Stimulated activated CD8-positive, alpha-beta memory T cell treated with anti-CD3 and anti-CD28 coated beads, Interleukin-2, amount 100 ng/mL, for 1 hour (primary cell): ENCODE measurements at places on chromosomes 16 and 17.

DNA sequence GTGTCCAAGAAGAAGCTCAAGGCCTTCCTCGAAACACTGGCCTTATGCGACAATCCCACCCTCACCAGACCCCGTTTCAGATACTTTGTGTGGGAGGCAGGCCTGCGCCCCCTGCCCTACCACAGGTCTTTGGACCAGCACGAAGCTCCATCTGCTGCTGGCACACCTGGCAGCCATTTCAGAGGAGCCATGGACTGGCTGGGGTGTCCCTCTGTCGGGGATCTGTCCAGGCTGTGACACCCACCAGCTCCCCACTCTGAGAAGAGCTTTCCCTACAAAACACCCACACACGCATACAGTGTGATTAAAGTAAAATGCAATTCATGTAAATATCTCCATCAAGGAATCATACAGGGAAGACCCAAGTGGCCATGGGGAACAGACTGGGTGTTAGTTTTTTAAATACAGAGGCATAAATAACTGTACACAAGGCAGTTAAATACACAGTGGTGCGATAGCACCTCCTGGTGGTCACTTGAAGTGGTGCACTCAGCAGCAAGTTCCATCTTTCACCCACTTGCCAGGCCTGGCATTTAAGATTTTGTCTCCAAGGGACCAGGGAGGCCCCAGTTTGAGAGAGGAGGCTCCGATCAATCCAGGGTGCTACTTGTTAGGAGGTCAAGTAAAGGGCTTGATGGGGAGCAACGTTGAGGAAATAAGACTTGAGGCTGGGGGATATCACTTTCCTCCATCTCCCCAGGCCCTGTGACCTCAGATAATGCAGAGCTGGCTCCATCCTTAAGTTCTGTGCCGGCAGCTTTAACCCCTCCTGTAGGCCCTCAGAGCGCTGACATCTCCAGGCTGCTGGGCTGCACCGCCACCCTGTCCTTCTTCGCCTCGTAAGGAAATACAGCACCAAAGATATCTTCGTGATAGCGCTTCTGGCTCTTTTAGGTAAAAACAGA, 43.6 kb downstream of the NOS2 start:
- DNase-seq = no peak

DNA sequence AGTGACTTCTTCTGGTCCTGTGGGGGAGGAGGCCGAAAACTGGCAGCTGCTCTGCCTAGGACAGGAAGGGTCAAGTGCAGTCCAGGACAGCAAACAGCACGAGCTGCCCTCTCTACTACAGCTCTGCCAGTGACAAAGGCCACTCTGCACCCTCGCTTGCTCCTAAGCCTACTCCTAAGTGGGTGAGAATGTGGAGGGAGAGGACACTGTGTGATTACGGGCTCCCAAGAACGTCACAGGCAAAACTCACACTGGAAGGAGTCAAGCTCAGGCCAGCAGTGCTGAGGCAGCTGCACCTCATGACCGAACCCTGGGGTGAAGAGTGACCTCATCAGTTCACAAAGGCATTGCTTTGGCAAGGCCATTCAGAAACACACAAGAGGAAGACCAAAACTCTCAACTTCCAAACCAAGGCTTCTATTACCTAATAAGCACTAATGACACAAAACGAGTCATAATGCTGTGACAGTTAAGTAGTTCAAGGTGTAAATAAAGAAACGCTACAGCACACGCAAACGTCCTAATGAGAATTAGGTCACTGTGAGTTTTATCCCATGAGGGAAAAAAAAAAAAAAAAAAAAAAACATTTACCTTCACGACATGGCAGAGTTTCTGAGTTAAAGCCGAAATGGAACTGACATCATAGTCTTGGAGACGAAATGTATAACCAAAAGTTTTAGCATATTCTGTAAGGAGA, 35.1 kb downstream of the MARF1 start:
- DNase-seq = no peak

- DNase-seq = no peak
Measured at GRCh38 chr16:88116121-88116520, 164.9 kb downstream of the BANP start.

- DNase-seq = no peak
Measured at GRCh38 chr16:11626657-11627291, 40.1 kb upstream of the LITAF start.

GRCh38 chr16:89051521-89052166, 42.0 kb upstream of the ACSF3 start:
- DNase-seq = no peak

DNA sequence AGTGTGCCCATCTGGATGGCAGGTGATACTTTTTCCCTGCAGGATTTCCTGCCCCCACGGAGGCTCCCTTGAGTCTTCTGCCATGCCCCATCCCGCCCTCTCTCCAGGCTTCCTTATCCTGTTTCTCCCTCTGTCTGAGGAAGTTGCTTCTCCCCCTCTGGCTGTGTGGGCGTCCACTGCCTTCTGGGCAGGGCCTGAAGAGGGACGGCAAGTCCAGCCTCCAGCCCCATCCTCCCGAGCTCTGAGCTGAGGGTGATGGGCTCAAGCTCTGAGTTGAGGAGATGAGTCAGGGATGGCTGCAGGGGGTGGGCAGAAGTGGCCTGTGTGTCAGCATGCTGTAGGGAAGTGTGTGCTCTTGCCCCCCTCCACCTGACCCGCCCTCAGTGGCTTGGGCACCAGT, 14.2 kb upstream of the RAP1GAP2 start:
- no peak for DNase-seq

DNA sequence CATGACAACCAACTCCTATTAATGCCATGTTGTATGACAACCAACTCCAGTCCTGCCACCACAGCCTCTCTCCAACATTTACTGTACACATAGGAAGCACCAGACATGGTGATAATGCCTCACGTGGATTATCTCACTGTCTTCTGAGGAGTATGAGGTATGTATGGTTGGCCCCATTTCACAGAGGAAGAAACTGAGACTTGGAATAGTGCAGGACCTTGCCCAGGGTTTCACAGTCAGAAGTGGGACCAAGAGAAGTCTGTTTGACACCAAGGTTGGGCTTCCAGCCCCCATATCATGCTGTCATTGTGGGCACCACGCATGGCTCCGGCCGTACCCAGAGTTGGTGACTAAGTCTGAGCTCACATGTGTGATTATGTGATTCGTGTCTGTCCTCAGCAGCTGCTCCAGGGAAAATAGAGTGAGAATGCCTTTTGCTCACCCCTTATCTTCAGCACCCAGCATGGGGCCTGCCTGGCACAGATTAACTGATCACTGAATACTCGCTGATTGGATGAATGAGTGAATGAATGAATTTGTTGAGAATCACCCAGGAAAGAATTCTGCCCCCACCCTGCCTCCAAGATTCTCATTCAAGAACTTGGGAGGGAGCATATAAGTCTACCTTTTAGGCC, 204.1 kb upstream of the NLRP1 start:
- no peak for DNase-seq

- no peak for DNase-seq
Measured at GRCh38 chr17:79220201-79220712, 145.6 kb downstream of the ENGASE start.

GRCh38 chr17:16085066-16085699, 85.6 kb downstream of the TTC19 start:
- DNase-seq = no peak

GRCh38 chr17:66778531-66779236, 56.2 kb upstream of the CACNG5 start:
- no peak for DNase-seq

DNA sequence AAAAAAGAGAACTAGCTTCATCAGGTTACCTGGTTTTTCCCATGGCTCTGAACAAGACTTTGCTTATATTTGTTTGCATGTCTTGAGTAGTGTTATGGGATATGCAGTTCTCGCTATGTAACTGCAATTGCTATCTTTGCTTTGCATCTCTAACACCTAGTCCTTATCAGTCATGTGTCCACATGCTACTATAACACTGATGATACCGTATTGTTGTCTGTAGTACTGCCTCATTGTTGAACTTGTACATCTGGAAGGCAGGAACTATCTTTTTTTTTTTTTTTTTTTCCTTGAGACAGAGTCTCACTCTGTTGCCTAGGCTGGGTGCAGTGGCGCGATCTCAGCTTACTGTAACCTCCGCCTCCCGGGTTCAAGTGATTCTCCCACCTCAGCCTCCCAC, 2.5 kb downstream of the PSME3 start:
- DNase-seq = no peak

GRCh38 chr16:945271-946047, 25.3 kb downstream of the LMF1 start:
- no peak for DNase-seq

GRCh38 chr16:30457743-30458560, 12.3 kb upstream of the SEPHS2 start:
- no peak for DNase-seq

- no peak for DNase-seq
Measured at GRCh38 chr17:1058423-1059130, 61.6 kb downstream of the TIMM22 start.

- no peak for DNase-seq
Measured at GRCh38 chr17:75832652-75833400, 11.4 kb downstream of the UNC13D start.

- no peak for DNase-seq
Measured at GRCh38 chr17:36608794-36609497, 7.6 kb downstream of the MRM1 start.

DNA sequence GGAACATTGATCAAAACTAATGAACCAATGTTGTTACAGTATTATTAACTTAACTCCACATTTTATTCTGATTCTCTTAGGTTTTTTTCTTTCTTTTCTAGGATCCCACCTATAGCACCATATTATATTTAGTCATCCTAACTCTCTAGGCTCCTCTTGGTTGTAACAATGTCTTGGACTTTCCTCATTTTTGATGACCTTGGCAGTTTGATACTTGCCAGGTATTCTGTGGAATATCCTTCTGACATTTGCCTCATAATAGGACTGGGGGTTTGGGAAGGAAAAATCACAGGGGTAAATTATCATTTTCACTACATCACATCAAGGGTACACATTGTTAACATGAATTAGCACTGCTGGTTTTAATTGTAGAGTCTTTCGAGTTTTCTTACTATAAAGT, 851.6 kb upstream of the SOX9 start:
- DNase-seq = no peak

- DNase-seq = no peak
Measured at GRCh38 chr17:80882323-80882722, 109.3 kb upstream of the CHMP6 start.

- DNase-seq = no peak
Measured at GRCh38 chr17:41553176-41553575, 18.7 kb downstream of the KRT9 start.
